ENCODE measurements at places on chromosomes 16 and 17.

DNA sequence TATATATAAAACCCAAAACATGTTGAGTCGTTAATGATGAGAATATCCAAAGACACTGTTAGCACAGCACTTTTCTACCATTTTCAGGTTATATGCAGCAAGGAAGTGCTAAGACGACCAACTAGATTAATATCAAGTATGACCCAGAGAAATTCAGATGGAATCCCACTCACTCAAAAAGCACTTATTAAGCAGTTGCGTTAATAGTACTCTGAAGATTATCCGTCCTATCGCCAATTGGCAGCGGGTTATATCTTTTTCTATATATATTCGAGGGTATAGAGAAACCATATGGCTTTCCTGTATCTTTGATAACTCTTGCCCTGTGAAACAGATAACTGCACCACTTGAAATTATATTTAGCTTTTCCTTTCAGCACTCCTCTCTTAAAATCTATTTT lies 1.1 kb downstream of the CRLF3 start:
- no peak for DNase-seq

GRCh38 chr16:87392821-87393679 lies 914 bp downstream of the MAP1LC3B start:
- DNase-seq: no peak

DNA sequence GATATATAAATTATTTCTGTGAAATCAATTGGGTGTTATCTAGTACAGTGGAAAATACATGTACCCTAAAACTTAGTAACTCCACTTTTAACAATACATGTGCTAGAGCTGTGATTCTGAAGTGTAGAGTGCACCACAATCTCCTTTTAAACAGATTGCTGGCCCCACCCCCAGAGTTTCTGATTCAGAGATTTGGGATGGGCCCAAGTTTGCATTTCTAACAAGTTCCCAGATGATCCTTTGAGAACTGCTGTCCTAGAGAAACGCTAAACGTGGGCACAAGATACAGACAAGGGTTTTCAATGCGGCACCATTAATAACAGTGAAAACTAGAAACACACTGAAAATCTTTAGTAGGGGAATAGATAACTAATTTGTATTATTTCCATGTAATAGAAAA lies 49.2 kb downstream of the NXPH3 start:
- no peak for DNase-seq

DNA sequence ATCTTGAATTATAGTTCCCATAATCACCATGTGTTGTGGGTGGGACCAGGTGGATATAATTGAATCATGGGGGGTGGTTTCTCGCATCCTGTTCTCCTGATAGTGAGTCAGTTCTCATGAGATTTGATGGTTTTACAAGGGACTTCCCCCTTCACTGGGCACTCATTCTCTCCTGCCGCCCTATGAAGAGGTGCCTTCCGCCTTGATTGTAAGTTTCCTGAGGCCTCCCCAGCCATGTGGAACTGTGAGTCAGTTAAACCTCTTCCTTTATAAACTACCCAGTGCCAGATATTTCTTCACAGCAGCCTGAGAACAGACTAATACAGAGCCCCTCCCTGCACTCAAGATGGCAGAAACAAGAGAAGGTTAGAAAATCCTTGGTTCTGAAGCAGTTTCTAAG lies 26.4 kb downstream of the LDAF1 start:
- no peak for DNase-seq

GRCh38 chr17:45888392-45888791 lies 6.0 kb upstream of the MAPT start:
- DNase-seq: no peak

DNA sequence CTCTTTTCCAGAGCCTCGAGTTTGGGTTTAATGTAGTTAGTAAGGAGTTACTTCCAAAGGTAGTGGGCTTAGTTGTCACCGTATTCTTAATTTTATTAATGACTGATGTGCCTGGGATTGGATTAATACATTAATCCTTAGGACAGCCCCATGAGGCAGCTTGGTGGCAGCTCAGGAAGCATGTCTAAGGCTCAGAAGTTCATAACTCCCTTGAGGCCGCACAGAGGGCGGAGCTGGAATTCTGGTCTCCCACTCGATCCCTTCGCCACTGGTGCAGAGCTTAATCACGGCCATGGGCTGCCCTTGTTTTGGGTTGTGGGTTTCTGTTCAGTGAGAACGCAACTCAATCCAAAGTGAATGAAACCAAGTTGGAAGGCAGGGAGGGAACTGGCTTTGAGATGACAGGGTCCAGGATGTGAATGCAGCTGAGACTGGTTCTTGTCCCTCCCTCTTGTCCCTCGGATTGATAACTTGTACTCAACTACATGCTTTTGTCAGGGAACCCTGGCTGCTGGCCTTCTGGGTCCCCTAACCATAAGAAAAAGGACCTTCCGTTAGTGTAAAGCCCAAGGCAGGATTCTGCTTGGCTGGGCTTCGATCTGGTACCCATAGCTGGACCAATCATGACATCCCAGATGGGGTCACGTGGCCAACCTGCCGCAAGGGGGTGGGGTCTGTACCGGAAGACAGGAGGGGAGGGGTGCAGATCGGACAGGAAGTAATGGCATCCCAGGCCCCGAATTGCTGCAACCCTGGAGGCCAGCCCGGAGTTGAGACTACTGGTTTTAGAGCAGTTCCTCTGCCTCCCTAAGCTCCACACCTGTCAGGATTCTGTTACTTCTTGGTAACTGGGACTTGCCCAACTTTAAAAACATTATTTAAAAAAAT lies 45.4 kb downstream of the SNX20 start:
- no peak for DNase-seq

DNA sequence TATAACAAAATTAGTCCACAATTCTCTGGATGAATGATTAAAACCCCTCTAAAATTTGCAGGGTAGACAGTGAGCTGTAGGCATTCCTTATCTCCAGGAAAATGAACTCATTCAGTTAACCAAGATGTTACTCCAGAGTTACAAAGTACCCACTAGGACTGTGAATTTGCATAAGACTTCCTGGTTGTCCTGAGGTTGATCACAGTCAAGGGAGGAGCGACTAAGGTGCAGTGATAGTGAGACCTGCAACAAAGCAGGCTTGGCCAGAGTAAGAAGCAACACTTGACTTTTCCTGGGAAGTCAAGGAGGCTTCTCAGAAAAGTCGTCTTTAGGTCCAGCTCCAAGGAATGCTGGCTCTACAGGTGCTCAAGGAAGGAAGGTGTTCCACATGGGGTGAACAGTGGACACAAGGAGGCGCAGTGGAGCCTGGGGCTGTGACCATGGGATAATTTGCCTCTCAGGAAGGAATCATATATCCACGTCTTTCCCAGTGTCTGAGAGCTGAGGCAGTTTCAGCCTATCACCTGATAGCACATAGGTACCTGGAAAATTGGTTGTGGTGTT lies 821.1 kb upstream of the EEF2KMT start:
- no peak for DNase-seq

DNA sequence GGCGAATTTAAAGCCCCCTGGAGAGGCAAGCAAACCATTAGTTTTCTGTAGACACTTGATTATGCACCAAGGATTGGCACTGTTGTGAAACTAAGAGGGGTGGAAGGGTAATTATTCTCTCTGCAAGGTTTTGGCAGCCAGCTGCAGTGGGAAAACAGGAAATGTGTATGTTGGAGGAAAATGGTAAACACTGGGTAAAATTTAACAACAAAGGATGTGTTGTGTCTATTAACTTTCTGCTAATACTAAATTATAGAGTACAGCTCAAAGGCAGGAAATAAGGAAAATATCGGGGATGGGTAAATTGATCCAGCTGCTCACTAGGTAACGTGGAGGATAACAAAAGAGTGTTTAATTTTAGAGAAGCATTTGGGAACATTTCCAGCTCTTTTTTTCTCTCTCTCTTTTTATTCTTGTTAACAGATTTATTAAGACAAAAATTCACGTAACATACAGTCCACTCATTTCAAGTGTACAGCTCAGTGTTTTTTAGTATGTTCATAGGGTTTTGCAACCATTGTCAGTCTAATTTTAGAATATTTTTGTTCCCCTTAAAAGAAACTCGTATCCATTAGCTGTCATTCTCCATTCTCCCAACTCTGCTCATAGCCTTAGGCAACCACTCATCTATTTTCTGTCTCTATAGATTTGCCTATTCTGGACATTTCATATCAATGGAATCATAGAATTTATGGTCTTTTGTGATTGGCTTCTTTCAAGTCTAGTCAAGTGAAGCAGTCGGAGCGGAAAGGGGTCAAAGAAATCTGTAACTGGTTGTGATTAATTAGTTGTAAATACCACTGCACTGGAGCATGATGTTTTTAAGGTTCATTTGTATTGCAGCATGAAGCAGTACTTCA lies 41.8 kb downstream of the TANGO6 start:
- DNase-seq: no peak
